Glomerular endothelial cell (primary cell): ENCODE measurements at places on chromosomes 11 and 22.

GRCh38 chr11:13333456-13333957 is 55.9 kb downstream of the BMAL1 start:
- no peak for DNase-seq

- no peak for DNase-seq
These were observed 56.8 kb upstream of the CLMP start for GRCh38 chr11:123251657-123252344.

GRCh38 chr11:10483174-10483573 is 28.1 kb downstream of the AMPD3 start:
- no peak for DNase-seq

DNA sequence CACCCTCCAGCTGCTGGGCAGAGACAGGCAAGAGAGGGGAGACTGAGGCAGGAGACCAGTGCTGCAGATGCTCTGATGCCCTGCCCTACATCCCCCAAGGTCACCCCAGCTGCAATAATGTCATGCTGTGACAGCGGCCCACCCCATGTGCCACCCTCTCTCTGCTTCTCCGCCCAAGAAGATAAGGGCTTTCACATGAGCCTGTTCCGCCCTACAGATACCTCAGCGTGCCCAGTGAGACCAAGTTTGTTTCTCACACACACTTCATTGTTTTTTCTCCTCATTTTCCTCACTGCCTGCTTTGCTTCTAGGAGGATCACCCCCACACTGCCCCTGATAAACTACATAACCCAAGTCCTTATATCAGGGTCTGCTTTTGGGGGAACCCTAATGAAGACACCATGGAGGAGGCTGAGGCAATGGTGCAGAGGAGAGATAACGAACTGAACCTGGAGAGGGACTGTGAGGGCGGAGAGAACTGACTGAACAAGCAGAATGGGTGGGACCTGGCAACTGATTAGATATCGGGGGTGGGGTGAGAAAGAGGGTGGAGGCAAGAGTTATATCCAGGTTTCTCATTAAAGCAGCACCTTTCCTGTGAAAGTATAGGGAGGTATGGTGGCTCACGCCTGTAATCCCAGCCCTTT is 37.5 kb upstream of the TSKU start:
- DNase-seq: no peak
